Stimulated activated naive CD4-positive, alpha-beta T cell (primary cell): ENCODE measurements at places on chromosomes 5 and 9.
A peak's percentile ranks its signal among the peaks of the same experiment; 100 is the strongest.

GRCh38 chr5:65624571-65625555, at the start of the genes SHLD3 and TRAPPC13:
Gene SHLD3 (plus strand): TSS chr5:65625027. CDS start chr5:65629588, 4,561 bp downstream.
Gene TRAPPC13 (plus strand): TSS chr5:65625027. CDS start chr5:65625061, 34 bp downstream.
- DNase-seq = peak; percentile 83

- DNase-seq = no peak
Measured at GRCh38 chr9:135718616-135719015, 16.6 kb downstream of the KCNT1 start.

DNA sequence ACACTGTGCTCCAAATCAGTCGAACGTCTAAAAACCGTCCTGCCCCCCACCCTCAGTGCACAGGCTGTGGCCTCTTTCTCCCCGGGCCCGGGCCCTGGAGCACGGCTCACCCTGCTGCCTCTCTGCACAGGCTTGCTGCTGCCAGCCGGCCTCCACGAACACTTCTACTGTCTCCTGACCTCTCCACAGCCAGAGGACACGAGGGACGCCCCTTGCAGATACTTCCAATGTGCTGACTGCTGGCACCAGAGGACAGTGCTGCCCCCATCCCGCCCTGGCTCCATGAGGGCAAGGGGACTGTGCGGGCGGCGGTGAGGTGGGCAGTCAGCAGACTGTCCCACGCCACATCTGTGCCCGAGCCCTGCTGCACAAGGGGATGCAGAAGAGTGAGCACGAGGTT, 174.8 kb downstream of the COL23A1 start:
- DNase-seq = no peak

GRCh38 chr5:126351153-126351552, 72.1 kb upstream of the GRAMD2B start:
- no peak for DNase-seq

- DNase-seq = no peak
Measured at GRCh38 chr9:10612641-10613398, at the start of gene PTPRD. Gene PTPRD (minus strand): TSS chr9:10613002.

DNA sequence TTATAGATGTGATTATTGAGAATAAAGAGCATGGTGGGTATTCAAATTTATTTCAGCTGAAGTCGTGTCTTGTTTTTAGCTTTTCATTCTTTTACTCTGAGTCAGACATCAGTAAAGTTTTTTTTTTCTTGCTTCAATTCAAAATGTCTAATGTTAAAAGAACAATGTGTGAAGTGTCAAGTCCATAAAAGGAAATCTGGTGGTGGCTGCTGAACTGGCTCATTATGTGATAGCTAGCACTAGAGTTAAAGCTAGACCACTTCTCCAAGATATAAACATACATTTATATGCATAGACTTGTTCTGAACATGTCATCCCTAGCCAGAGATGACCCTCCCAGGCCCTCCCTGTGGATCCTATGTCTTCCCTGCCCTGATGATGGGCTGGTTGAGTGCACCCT, 338.3 kb downstream of the RAB3C start:
- no peak for DNase-seq
